ENCODE measurements at places on chromosomes 13 and 19. TPM values are rescaled to one million over a fixed set of nuclear protein-coding genes. Genes with fewer than 3 reads are reported as not detected.

The IQCN gene
- 0.77 TPM for total RNA-seq

The SOX1 gene
- total RNA-seq, result not detected

The ZNF616 gene
- total RNA-seq, result 0.55 TPM

The PSG7 gene
- 0.16 TPM for total RNA-seq

The KIR3DL2 gene
- not detected for total RNA-seq

The TUBA3C gene
- not detected for total RNA-seq

The CYP4F22 gene
- total RNA-seq, result 0.20 TPM

The NLRP7 gene
- total RNA-seq, result not detected

The CYP4F8 gene
- not detected for total RNA-seq

The IL27RA gene
- 9.5 TPM for total RNA-seq

The ZNF497 gene
- 1.7 TPM for total RNA-seq

The ZNF175 gene
- 4.6 TPM for total RNA-seq

The ZNF835 gene
- not detected for total RNA-seq

The ANGPTL8 gene
- total RNA-seq, result not detected

All from A549 treated with Mapracorat at 1 μM for 4 hours (cell line).